ENCODE measurements at places on chromosomes 6 and 20.
A peak's percentile ranks its signal among the peaks of the same experiment; 100 is the strongest.

- no peak for DNase-seq
These were observed 43.4 kb downstream of the SLC22A3 start for GRCh38 chr6:160391419-160392116.

- DNase-seq, result no peak
These were observed 46.0 kb downstream of the DACT2 start for GRCh38 chr6:168273441-168274036.

GRCh38 chr6:124029567-124029966 lies 225.9 kb downstream of the NKAIN2 start:
- DNase-seq, result no peak

DNA sequence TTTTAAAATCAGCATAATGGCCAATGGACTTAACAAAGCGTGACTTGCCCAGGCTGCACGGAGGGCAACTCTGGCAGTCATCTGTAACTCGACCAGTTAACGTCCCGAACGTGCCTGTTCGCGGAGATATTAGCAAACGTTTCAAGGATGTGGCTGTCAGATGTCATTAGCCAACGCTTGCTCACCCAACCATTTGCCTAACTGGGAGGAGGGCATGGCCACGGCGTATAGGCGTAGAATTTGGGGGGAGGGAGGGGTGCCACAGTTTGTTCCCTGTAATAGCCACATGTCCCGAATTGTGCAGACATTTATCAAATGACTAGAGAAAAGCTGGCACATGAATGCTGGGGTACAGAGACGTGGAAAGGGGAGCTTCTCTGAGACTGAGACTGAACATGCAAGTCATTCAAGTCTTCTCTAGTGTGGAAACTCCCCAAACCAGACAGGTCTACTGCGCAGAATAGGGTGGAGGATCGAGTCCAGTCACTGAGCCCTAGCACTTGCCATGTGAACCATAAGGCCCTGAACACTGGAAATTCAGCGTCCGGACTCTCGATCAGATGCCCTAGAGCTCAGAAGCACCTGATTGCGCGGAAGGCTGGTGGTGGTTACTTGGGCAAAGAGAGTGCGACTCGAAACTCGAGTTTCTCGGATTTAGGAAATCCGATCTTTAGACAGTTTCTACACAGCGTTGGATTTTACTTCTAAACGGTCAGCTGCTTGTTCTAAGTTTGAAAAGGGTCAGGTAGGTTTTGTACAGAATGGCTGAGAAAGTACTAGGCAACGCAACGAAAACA lies 32.6 kb downstream of the TFAP2B start:
- DNase-seq, result no peak

DNA sequence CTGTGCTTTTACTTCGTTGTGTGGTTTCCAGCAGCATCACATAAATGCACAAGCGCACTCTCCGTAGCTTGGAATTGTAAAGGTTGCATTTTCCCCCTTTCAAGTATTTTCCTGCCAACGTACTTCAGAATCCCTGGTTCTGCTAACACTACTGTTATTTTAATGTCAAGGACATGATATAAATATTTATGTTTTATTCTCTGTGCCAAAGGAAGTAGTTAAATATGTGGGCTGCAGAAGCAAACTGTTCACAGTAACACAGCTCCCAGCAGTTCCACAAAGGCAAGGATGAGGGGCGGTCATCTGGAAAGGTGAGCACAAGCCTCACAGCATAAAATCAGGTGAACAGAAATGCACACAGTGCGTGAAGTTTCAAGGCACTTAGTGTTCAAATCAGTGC lies 85.3 kb upstream of the PDE10A start:
- no peak for DNase-seq

DNA sequence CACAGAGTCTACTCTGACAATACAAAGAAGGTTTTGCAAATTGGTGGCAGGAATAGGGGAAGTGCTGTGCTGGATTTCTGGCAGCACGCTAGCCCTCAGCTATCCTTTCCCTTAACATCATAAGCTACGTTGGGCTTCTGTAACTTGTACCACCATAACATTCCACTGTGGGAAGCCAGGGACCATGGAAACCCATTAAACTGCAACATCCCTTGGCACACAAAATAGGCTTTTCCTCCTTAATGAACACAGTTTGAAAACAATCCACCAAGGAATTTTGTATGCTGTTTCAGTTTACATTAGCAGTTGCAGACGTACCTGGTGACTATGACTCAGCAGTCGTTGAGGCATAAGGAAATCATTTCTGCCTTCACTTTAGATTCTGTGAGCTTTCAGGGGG lies 203.9 kb upstream of the RAB32 start:
- no peak for DNase-seq

DNA sequence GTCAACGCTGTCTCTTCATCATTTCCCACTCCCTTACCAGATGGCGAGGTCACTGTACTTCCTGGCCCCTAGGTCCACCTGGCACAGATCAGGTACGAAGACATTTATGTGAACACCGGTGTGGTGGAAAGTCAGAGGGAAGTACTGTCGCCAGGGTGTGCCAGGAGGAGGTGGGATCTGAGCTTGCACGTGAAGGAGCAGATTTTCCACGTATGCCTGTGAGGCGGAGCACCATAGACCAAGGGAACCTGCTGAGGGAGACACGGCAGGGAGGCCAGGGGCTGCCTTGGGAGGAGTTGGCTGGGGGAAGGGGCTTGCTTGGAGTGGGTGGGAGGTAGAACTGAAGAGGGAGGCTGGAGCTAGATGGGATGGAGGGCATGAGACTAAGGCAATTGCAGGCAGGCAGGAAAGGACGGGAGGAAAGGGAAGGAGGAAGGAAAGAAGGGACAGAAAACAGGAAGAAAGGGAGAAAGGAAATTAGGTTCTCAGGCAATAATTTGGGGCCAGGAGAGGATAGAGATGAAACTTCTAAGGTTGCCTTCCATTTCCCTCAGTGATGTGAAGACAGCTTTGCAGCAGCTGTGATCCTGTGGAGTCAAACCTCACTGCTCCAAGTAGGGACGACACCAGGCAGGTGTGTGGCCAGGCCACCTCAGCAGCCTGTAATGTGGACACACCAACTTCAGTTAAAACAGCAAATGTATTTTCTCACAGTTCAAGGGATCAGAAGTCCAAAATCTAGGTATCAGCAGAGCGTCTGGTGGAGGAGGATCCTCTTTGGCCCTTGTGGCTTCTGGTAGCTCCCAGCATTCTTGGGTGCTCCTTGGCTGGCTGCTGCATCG lies 46.8 kb downstream of the CHMP4B start:
- DNase-seq, result no peak

- DNase-seq, result no peak
These were observed 39.8 kb downstream of the SLC22A2 start for GRCh38 chr6:160218810-160219209.

DNA sequence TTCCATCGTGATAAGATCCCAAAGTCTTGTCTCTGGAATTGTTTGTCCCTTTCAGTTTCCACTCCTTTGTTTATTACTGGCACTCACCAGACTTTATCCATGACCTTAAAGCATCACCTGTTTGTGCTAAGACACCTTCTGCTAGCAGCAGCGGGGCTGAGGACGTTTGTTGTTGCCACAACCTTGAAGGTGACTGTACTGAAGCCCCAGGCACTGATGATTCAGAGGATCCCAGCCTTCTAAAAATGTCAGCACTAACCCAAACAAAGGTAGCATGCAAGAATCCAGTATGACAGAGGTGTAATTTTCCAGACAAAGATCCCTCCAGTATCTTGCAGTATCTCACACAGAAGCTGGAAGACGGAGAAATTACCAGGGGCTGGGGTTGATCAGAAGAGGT lies 28.9 kb upstream of the SMIM8 start:
- no peak for DNase-seq

DNA sequence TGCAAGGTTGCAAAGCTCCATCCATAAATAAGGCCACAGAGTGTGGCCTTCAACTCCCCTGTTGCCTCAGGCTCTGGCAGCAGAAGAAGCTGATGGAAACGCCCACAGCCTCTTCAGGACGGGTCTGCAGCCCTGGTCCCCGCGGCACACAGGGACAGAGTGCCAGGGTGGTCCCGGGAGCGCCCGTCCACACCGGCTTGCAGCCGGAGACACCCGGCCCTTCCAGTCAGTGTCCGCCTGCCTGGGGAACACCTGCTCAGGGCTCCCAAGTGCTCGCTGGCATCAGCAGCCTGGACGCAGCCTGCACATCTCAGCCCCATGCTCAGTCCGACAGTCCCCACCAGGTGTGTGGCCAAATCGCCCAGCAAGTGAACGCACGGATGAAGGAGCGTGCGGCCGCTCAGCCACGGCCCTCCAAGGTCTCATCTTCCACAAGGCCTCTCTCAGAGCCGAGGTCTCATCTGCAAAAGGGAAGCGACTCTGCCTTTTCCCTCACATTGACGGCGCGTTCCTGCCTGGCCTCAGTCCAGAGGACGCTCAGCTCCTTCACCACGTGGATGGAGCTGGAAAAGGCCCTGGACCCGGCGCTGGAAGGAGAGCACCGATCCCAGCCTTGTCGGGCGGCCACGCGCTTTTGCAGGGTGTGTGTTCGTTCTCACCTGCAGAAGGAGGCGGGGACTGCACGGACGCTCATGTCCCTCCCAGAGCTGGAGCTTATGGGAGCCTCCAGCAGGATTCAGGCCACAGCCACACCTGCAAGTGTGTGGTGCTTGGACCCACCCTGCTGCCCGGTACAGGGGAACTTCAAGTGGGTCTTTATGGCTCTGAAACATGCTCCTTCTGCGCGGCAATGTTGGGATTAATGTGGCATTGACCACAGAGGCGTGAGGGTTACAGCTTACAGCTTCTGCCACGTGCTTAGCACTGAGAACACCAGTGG lies 180.4 kb downstream of the DLL1 start:
- DNase-seq, result no peak

- DNase-seq, result no peak
These were observed 33.4 kb upstream of the IL17A start for GRCh38 chr6:52152711-52153160.

- DNase-seq, result no peak
These were observed 200.1 kb downstream of the CLIC5 start for GRCh38 chr6:45815466-45816125.

GRCh38 chr20:18496042-18496441 lies 983 bp downstream of the RBBP9 start:
- peak; percentile 67 for DNase-seq

GRCh38 chr6:5110246-5110645 lies 25.1 kb downstream of the PPP1R3G start:
- DNase-seq, result no peak

DNA sequence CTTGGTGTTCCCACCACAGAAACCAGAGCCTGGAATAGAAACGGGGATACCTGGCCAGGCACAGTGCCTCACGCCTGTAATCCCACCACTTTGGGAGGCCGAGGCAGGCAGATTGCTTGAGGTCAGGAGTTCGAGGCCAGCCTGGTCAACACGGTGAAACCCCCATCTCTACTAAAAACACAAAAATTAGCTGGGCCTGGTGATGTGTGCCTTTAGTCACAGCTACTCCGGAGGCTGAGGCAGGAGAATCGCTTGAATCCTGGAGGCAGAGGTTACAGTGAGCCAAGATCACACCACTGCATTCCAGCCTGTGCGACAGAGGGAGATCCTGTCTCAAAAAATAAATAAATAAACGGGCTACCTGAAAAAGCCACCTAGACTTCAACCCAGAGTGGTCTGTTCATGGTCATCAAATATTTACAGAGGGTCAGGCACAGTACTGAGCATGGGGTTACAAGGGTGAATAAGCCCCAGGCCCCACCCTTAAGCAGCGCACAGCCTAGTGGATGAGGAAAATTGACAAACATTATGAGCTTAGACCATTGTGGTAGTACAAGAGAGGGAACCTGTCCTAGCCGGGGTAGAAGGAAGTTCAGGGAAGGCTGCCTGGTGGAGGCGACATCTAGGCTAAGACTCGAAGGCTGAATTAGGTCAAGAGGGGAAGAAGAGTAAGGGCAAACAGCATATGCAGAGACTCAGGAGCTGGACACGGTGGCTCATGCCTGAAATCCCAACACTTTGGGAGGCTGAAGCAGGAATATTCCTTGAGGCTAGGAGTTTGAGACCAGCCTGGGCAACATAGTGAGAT lies 7.2 kb upstream of the PCIF1 start:
- DNase-seq, result no peak

DNA sequence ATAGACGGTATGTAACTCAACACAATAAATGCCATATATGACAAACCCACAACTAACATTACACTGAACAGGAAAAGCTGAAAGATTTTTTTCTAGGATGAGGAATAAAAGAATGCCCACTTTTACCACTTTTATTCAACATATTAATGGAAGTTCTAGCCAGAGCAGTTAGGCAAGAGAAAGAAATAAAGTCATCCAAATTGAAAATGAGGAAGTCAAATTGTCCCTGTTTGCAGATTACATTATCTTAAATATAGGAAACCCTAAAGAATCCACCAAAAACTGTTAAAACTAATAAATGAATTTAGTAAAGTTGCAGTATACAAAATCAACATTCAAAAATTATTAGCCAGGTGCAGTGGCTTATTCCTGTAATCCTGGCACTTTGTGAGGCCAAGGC lies 24.6 kb upstream of the ADGB start:
- DNase-seq, result no peak

- peak; percentile 89 for DNase-seq
These were observed 56.1 kb upstream of the B3GAT2 start for GRCh38 chr6:71012866-71013469.

- DNase-seq, result peak; percentile 54
These were observed 213.5 kb downstream of the RFPL4B start for GRCh38 chr6:112560651-112561050.

GRCh38 chr6:444653-445275 lies 53.2 kb downstream of the IRF4 start:
- DNase-seq, result no peak

- no peak for DNase-seq
These were observed 30.0 kb upstream of the FABP7 start for GRCh38 chr6:122749451-122750050.

- DNase-seq, result no peak
These were observed 106.1 kb downstream of the TNFAIP3 start for GRCh38 chr6:137973201-137973600.

DNA sequence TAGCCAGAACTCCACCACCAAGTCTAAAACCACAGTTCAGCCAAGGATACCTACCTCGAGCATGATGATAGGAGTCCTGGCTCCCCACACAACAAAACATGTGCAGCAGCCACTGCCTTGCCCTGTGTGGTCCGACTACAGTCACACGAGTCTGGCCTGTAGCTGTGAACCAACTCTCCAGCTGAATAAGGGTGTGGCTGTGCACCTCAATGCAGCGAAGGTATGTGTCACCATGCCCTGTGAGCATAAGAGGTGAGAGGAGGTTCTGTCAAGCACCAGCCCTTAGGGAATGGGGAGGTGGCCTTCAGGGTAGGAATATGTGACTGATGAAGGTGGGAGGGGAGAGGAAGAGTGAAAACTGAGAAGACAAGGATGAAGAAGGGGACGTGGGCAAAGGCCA lies 16.7 kb upstream of the KHDC1L start:
- DNase-seq, result no peak

GRCh38 chr20:20034486-20034885 lies 17.3 kb downstream of the NAA20 start:
- no peak for DNase-seq

DNA sequence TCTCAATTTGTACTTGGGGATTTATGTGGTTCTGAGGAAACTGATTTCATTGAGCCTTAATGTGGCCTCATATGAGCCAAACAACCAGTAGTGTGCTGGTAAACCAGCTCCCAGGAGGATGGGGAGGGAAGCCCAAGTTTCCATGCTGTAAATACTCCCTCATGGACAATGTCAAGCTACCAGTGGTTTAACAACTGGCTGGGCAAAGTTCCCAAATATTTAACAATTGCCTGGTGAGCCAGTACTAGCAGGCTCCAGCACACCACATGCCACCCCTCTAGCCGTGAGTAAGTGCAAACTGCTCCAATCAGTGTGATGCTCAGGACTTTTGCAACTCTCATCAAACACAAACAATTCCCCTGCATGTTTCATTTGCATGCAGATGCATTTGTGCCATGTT lies 19.2 kb upstream of the CDKN1A start:
- DNase-seq, result no peak

All from Karpas-422 (cell line).